ENCODE measurements at places on chromosomes 6 and 20. TPM values are rescaled to one million over a fixed set of nuclear protein-coding genes. Genes with fewer than 3 reads are reported as not detected.

DNA sequence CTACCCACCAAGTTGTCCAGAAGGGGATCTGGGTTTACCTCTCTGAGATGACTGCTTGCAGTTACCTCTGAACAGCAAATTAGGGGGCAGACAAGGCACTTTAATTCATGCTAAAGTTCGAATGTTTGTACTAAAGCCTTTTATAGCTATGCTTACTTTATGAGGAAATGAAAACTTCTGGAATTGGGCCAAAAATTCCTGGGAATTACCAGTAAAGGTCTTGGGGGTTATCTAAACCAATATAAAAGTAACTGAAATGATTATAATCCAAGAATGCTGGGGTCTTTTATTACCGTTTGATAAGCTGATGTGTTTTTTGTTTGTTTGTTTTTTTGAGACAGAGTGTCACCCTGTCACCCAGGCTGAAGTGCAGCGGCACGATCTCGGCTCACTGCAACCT is 7.9 kb upstream of the LZTS3 start:
- no peak for DNase-seq

DNA sequence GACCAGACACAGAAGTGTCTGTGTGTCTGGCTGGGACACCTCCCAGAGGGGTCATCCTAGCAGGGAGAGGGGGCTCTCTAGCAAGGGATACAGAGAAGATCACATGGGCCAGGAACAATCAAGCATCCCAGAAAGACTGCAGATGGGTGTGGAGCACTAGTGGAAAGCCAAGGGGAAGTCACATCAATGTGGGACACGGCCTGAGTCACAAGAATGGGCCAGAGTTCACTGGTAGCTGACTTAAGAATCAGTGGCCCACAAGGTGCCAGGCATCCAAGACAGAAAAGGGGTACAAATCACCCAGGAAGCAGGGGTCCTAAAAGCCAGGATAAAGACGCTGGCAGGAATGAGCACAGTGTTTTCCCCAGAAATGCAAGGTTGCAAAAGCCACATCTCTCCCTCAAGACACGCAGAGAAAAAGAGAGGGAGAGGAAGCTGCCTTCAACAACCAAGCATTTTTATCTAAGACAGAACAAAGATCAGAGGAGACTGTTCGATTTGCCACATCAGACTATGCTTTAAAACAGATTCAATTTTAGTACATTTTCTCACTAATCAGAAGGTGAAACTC is 113.6 kb upstream of the DST start:
- DNase-seq, result no peak

- DNase-seq, result no peak
These were observed 11.6 kb downstream of the PLN start for GRCh38 chr6:118559659-118560058.

- no peak for DNase-seq
These were observed 30.8 kb upstream of the MICB start for GRCh38 chr6:31467151-31467550.

- DNase-seq, result no peak
These were observed 516.7 kb downstream of the C6orf118 start for GRCh38 chr6:164792666-164793065.

GRCh38 chr6:15461127-15461944 is 201.5 kb downstream of the DTNBP1 start:
- DNase-seq, result no peak

DNA sequence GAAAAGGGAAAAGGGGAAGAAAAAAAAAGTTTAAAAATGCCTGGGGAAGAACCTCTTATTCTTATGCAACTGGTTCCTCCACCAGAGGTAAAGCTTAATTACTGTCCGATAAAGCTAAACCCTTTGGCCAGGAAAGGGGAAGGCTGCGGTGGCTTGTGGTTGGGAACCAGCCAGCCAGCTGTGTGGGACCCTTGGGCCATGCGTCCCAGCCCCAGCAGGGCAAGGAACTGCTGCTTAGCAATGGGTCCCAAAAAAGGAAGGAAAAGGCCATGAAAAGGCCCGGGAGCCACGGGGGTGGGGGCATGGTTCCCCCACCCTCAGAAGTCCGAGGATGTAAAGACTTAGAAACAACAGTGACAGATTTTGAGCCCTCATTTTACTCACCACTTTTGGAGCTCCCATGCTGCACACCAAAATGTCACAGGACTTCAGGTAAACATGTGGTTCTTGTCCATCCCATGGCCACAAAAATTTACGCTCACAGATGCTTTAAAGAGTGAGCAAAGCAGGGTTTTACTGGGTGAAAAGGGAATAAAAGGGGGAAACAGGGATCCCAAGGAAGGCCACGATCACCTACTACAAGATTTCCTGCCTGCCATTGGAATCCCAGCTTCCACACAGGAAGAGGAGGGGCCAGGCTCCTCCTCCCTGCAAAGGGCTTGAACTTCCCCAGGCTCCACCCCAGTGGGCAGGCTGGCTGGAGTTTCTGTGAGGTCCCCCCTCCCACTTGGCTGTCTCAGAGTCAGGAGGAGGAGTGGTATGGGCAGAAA is 1234.7 kb upstream of the GJE1 start:
- DNase-seq, result peak; percentile 20

GRCh38 chr20:47175493-47175892 is 181.0 kb downstream of the ZMYND8 start:
- no peak for DNase-seq

GRCh38 chr6:29395331-29395730 is at the start of gene OR12D2:
Gene OR12D2, plus strand, starts transcription at chr6:29395631. Its CDS starts 1,069 bp downstream, at chr6:29396700.
- no peak for DNase-seq

GRCh38 chr6:111950661-111951496 is 77.6 kb upstream of the FYN start:
- DNase-seq, result peak; percentile 16

DNA sequence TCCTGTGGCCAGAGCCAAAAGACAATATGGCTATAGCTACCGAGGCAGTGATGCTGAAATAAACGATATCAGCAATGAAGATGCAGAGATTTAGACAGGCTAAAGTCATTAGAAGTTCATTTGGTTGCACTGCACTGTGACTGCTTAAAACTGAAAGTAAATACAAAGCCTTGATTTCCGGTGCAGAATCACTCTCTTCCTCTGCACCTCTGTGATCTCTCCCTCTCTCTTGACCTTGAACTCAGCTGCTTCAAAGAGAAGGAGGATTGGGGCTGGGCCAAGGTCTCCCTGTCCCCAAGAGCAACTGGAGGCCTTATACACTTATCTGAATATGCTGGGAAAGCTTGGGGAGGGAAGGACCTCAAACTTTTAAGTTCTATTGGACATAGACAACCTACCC is 34.6 kb upstream of the SPACA1 start:
- DNase-seq, result no peak

GRCh38 chr6:25649611-25650010 is 2.4 kb upstream of the SCGN start:
- DNase-seq, result no peak

- DNase-seq, result peak; percentile 12
These were observed 47.8 kb downstream of the GMPR start for GRCh38 chr6:16286151-16286522.

GRCh38 chr6:148808786-148809304 is 62.0 kb downstream of the UST start:
- DNase-seq, result no peak

DNA sequence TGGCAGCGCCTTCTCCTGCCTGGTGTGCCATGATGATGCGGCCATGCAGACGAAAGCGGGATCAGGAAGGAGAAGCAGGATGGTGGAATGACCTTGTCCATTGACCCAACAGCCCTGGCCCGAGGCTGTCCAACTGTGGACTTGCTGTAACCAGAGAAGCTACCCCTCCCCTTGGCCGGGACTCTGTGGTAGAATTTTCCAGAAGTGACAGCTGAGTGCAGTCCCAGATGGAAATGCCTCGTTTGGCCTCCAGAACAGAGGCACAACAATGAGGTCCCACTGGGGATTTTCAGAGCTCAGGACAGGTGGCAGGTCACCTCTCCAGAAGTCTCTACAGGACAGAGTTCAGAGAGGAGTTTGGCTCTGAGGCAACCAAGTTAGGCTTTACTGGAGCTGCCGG is 299.2 kb upstream of the CDH4 start:
- no peak for DNase-seq

GRCh38 chr20:51176876-51177275 is 154.0 kb upstream of the KCNG1 start:
- DNase-seq, result no peak

DNA sequence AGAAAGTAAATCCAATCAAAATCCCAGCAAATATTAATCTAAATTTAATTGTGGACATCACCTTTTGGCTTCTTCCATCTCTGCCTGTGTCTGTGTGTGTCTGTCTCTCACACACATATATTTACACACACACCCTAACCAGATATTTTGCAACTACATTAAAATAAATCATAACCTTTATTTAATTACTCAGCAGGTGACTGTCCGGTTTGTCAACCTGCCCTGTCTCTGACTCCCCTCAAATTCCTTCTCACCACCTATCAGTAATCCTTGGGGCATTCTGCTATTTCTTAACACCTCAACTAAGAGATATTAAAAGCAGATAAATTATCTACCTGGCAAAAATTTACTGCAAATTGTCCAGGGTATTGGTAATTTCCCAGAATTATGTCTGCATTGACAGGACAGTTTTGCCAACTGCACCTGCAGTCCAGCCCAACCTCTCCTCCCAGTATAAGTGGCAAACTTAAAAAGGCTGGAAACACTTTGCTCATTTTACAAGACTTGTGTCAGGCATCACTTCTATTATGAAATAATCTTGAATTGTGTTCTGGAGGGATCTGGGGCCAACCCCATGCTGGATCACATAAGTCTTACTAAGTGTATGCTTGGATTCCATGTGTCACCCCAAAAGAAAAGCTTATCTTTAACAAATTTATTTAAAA is 216.1 kb downstream of the GMDS start:
- no peak for DNase-seq

DNA sequence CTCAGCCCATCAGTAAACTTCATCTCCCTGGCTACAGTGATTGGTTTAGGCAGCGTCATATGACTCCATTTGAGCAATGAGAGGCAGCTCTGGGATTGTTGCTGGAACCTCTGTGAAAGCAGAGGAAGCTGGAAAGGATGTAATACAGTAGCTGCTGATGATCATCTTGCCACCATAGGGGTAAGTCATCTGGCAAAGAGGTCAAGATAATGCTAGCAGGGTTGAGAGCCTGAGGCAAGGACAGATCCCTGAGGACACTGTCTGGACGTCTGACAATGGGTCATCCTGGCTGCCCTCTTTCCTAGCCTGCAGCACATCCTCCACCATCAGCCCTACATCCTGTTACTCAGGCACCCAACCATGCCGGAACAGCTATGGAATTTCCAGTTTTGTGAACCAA is 25.5 kb upstream of the FKBP1A start:
- no peak for DNase-seq

GRCh38 chr6:48092550-48093217 is 18.3 kb downstream of the PTCHD4 start:
- DNase-seq, result no peak

Gene OR2J1
- not detected for total RNA-seq

Gene LY86
- total RNA-seq, result 0.57 TPM

Gene SIGLEC1
- total RNA-seq, result 1.6 TPM

Gene HFE
- total RNA-seq, result 2.4 TPM

Gene C6orf141
- 0.85 TPM for total RNA-seq

Gene PLCB4
- 29.2 TPM for total RNA-seq

Gene RAET1E
- total RNA-seq, result not detected

Gene TRIM15
- not detected for total RNA-seq

Gene EEF1A2
- total RNA-seq, result 1,304 TPM

Gene C6orf52
- total RNA-seq, result 0.86 TPM

Gene SLC12A5
- 0.87 TPM for total RNA-seq

Gene SLC22A7
- not detected for total RNA-seq

Gene FAM162B
- 2.0 TPM for total RNA-seq
